ENCODE measurements at places on chromosomes 6 and 20. TPM values are rescaled to one million over a fixed set of nuclear protein-coding genes. Genes with fewer than 3 reads are reported as not detected.

NEDD9 gene
- total RNA-seq: 131 TPM

TGM2 gene
- 141 TPM for total RNA-seq

SMIM29 gene
- total RNA-seq: 30.6 TPM

E2F1 gene
- 0.89 TPM for total RNA-seq

DHX16 gene
- total RNA-seq: 40.2 TPM

DDX27 gene
- 61.1 TPM for total RNA-seq

PHACTR3 gene
- 1.6 TPM for total RNA-seq

PSORS1C1 gene
- 5.1 TPM for total RNA-seq

CCND3 gene
- 113 TPM for total RNA-seq

HLA-DPA1 gene
- total RNA-seq: 7.0 TPM

NTSR1 gene
- total RNA-seq: not detected

TRIM38 gene
- total RNA-seq: 28.5 TPM

TP53INP2 gene
- 10.9 TPM for total RNA-seq

FAM209B gene
- total RNA-seq: not detected

MCHR2 gene
- total RNA-seq: not detected

CLPSL1 gene
- total RNA-seq: not detected

DNAH8 gene
- total RNA-seq: under 0.01 TPM

CPNE5 gene
- 0.17 TPM for total RNA-seq

GPX5 gene
- not detected for total RNA-seq

TOMM34 gene
- 24.8 TPM for total RNA-seq

IL17A gene
- total RNA-seq: not detected

LGSN gene
- total RNA-seq: 0.10 TPM

GPR6 gene
- total RNA-seq: not detected

SLC22A2 gene
- total RNA-seq: 20.3 TPM

TNFRSF6B gene
- 191 TPM for total RNA-seq

LBP gene
- 0.35 TPM for total RNA-seq

PKHD1 gene
- total RNA-seq: 67.1 TPM

SLC17A1 gene
- total RNA-seq: 18.4 TPM

KCNK5 gene
- total RNA-seq: 2.3 TPM

MCCD1 gene
- total RNA-seq: 0.15 TPM

WASF1 gene
- total RNA-seq: 22.8 TPM
